ENCODE measurements at places on chromosomes 7 and 10. TPM values are rescaled to one million over a fixed set of nuclear protein-coding genes. Genes with fewer than 3 reads are reported as not detected.

DNA sequence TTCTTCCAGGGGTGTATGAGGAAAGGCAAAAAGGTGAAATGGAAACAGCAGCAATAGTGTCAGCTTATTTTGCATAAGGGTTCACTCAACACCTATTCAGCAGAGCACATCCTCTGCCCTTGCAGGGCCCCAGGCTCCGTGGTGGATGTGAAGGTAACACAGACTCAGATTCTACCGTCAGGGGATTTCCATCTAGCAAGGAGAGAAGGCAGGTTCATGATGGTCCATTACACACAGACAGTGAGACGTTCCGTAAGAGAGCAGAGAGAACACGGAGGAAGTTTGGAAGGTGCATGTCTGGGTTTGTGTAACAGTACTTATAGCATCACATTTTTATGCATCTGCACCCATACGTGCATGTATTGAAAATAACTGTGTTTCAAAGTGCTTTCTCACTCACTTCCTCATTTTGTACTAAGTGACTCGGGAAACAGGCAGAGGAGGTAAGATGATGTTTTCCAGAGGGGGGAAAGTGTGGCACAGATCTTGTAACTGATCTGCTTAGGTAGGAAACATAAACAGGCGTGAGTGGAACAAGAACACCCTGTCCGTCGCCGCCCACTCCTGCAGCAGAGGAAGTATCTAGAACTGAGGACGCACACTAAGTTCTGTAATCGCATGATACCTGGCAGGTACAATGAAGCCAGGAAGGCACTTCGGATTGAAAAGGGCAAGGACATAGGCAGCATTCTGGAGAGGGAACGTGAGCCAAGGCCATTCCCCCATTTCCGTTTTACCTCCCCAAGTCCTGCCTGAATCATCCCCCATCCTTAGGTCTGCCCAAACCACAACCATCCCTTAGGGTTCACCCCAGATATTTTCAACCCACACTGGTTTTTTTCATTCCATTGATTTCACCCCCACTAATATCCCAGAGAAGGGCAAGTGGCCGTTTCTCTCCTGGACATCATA, 1.0 kb upstream of the ENO4 start:
- H3K4me1 ChIP-seq: peaks cover 7% of the 10 kb centered on the region
- H3K36me3 ChIP-seq: no peaks in the 10 kb centered on the region
- H3K27ac ChIP-seq: no peak overlapping the region
- H3K4me3 ChIP-seq: no peak overlapping the region
- DNase-seq: peak; percentile 48

- no peak overlapping the region for H3K4me3 ChIP-seq
- no peaks in the 10 kb centered on the region for H3K36me3 ChIP-seq
- DNase-seq: peak; percentile 23
Measured at GRCh38 chr10:72370201-72370722, 15.5 kb upstream of the DNAJB12 start.

GRCh38 chr7:116377721-116378120, 121.8 kb upstream of the CAV2 start:
- H3K4me3 ChIP-seq: no peak overlapping the region
- no peak overlapping the region for H3K27ac ChIP-seq
- DNase-seq: no peak
- no peaks in the 10 kb centered on the region for H3K4me1 ChIP-seq
- peaks cover 4% of the 10 kb centered on the region for H3K27me3 ChIP-seq
- H3K36me3 ChIP-seq: no peaks in the 10 kb centered on the region

DNA sequence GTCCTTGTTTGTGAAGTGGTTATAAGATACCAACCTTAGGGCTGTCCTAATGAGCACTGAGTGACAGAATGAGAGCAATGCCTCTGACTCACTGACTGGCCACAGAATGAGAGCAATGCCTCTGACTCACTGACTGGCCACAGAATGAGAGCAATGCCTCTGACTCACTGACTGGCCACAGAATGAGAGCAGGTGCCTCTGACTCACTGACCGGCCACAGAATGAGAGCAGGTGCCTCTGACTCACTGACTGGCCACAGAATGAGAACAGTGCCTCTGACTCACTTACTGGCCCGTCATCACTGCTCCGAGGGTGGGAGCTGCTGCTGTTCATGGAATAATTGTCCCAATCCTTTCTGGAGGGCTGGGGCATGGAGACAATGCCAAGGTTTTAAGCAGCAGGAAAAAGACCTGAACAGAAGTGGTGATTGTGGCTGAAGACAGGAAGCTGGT, 265.2 kb upstream of the PPP2R2D start:
- H3K27ac ChIP-seq: no peak overlapping the region
- H3K4me1 ChIP-seq: no peaks in the 10 kb centered on the region
- H3K4me3 ChIP-seq: no peak overlapping the region
- DNase-seq: peak; percentile 22

Gene GPNMB
- total RNA-seq: 1.2 TPM

- no peak overlapping the region for H3K4me3 ChIP-seq
- no peaks in the 10 kb centered on the region for H3K36me3 ChIP-seq
- no peak for DNase-seq
- no peak overlapping the region for H3K27ac ChIP-seq
Measured at GRCh38 chr7:148547951-148548350, 42.6 kb upstream of the C7orf33 start.

Gene CYP2C19
- not detected for total RNA-seq
